Omental fat pad (tissue), 4 donors: ENCODE measurements at places on chromosomes 16 and 17. TPM values are rescaled to one million over a fixed set of nuclear protein-coding genes. Genes with fewer than 3 reads are reported as not detected.

DNA sequence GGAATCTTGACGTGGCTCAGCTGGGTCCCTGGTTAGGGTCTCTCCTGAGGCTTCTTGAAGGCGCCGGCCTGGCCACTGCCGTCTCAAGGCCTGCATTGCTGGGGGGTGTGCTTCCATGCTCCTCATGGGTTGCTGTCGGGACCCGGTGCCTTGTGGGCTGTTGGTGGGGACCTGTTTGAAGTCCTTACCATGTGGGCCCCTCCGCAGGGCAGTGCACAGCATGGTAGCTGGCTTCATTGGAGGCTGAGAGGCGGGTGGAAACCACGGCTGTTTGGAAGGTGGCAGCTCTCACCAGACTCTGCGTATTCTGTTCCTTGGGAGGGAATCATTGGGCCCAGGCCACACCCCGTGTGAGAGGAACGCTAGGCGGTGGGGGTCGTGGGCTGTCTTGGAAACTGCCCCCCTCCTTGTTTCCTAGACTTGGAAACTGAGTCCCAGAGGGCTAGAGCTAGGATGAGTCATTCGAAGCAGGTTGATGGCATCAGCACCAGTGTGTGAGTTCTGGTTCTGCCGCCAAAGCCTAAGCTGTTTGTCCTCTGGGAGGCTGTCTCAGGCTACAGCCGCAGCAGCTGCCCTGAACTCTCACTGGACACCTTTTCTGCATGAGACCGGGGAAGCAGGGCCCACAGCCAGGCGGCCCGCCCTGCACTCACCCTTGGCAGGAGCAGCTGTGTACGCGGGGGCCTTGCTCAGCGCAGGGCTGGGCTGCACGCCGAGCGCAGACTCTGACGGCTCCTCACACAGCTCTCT, 35.2 kb downstream of the ZNF750 start:
- no peak for DNase-seq

DNA sequence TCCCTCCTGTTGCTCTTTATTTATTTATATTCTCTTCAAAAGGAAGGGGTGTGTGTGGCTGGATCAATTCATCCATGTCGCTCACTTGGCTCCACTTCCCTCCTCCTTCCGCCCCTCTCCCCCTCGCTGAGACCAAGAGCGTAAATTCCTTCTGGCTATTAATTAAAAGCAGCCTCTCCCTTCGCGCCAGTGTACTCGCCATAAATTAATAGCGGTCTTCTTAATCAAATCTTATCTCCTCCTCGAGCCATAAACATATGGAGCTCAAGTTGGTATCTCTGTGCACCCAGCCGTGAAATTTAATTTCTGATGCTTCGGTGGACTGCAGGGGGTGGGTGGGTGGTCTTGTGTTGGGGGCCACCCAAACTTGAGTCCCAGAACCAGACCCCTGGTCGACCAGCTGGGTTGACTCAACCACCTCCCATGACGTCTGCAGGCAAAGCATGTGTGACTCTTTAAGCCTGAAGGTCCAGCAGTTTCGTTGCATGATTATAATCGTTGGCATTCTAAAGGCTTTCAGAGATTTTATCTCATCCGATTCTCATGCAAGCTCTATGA, 57.9 kb downstream of the SDK2 start:
- DNase-seq: no peak

DNA sequence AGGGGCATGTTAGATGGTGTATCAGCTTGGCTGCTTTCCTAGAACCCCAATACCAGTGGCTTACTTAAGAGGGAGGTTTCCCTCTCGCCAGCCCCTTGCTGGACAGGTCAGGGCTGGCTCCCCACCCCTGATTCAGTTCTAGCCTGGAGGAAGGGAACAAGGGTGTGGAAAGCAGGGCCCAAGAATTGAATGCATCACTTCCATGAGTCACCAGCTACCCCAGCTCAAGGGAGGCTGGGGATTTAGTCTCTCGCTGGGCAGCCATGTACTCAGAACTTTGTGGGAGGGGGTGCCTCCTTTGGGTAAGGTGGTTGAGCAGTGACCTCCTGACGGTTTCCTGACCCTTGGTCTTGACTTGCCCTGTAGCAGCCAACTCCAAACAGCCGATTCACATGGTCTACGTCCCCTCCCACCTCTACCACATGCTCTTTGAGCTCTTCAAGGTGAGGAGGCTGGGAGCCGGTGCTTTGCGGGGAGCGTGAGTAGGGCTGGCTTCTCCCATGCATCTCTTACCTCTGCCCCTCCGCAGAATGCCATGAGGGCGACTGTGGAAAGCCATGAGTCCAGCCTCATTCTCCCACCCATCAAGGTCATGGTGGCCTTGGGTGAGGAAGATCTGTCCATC, 12.8 kb downstream of the PDK2 start:
- no peak for DNase-seq

CHST6 gene
- total RNA-seq: 0.06 TPM

GRCh38 chr17:77424585-77425344, 284.0 kb downstream of the SEC14L1 start:
- DNase-seq: peak; percentile 69

DNA sequence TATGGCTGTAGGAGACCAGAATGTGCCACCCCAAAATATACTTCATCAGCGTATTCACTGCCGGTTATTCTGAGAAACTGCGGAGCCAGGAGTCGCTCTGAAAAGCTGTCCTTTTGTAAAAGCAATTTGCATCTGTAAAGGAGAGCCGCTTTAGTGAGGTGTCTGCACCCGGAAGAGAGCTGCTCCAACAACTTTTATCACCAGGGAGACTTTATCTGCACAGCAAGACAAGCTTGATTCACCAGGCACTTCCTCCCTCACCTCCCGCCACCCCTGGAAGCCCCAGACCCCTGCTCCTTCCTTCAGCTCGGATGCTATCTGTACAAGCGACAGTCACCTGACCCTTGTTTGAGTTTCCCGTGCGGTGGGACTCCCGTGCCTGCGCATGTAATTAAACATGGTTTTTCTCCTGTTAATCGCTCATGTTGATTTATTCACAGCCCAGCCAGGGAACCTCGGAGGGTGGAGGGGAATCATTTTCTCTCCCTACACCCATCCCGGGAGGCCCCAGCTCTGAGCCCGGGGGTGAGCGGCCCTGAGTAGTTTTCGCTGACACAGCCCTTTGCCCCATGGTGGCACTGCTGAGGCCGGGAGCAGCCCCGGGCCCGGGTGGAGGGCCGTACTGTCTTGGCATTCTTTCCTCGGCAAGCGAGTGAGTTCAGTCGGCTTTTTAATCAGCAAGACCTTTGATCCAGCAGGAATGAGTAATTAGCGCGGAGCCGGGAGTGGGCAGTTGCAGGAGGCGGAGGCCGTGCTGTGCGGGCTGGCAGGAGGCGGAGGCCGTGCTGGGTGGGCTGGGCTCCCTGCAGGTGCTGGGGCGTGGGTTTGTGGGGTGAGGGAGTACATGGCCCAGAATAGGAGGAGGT, 222.7 kb upstream of the CIBAR2 start:
- DNase-seq: no peak

DNA sequence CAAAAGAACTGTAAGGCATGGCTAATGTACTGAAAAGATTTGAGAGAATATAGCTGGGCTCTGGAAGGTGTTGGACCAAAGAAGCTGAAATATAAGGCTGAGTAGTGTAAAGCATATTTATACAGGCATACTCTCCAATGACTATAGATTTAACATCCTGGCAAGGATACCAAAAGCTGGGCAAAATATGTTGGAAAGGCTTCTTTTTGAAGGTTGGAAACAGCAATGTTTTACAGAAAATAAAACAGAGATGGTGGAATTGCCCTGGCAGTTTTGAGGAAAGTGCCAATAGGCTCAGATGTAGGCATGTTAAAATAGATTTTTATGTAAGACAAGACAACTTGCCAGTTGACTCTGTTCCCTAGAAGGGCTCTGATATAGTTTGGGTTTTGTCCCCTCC, 184.1 kb upstream of the SHISA6 start:
- no peak for DNase-seq

KRT31 gene
- not detected for total RNA-seq

- no peak for DNase-seq
Measured at GRCh38 chr16:81657781-81658180, 121.3 kb upstream of the PLCG2 start.

DNA sequence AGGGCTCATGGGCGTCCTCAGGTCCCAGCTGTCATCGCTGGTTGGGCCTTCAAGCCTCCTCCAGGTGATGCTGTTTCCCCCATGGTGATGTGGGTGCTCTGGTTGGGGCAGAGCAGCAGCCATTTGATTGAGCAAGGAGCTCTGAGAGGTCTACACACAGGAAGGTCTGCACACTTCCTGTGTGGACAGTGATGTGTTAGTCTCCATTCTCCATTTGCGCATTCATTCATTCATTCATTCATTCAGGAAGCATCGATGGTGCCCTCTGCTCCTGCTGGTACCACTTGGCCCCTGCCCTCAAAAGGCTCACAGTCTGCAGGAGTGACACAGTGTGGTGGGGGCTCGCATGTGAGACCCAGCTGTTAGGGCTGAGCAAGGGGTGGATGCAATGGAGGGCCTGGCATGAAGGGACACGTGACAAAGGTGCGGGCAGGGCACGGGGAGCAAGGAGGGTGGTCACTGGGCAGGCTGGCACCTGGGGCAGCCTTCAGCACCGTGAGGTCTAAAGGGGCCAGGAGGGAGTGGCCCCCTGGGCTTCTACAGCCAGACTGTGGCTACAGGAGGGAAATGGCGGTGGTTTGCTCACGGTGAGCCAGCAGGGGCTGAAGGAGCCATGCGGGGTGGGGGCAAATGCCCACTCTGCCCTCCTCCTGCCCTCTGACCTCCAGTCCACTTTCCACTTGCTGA, 1.5 kb downstream of the ADGRG3 start:
- DNase-seq: no peak

APPBP2 gene
- 29.5 TPM for total RNA-seq

DNA sequence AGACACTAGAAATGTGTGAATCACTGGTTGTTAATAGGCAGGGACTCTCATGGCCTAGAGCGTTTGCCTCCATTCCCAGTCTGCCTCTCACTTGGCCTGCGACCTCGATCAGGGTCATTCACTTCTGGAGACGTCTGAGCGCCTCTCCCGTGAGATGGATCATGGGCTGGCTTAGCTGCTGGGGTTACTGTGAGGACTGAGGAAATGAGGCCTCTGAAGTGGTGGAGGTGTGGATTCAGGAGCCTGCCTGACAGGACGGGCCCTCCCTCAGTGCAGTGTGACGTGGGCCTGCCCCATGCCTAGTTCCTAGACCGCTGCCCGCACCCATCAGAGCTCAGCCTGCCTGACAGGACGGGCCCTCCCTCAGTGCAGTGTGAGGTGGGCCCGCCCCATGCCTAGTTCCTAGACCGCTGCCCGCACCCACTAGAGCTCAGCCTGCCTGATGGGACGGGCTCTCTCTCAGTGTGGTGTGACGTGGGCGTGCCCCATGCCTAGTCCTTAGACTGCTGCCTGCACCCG, 61.9 kb downstream of the BANP start:
- DNase-seq: no peak

SMIM22 gene
- total RNA-seq: not detected

C1QTNF8 gene
- not detected for total RNA-seq

DNA sequence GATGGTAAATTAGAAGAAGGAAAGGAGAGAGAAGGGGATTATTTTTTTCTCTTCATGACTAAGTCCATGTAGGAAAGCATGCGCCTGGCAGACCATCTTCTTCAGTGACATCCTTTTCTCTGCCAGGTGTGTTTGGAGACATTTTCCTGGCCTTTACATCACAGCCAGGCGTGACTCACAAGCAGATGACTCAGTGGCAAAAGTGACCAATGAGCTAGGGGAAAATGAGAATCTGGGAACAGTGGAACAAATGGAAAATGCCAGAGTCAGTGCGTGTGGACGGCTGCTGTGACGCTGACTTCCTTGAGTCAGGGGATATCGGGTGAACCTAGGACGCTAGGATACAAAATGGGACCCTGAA, 9.4 kb downstream of the KIAA0513 start:
- peak; percentile 44 for DNase-seq

GRCh38 chr17:57988301-57989250, 522 bp upstream of the VEZF1 start:
- no peak for DNase-seq

GRCh38 chr16:78915811-78916345, 684.7 kb downstream of the MAF start:
- no peak for DNase-seq

DNA sequence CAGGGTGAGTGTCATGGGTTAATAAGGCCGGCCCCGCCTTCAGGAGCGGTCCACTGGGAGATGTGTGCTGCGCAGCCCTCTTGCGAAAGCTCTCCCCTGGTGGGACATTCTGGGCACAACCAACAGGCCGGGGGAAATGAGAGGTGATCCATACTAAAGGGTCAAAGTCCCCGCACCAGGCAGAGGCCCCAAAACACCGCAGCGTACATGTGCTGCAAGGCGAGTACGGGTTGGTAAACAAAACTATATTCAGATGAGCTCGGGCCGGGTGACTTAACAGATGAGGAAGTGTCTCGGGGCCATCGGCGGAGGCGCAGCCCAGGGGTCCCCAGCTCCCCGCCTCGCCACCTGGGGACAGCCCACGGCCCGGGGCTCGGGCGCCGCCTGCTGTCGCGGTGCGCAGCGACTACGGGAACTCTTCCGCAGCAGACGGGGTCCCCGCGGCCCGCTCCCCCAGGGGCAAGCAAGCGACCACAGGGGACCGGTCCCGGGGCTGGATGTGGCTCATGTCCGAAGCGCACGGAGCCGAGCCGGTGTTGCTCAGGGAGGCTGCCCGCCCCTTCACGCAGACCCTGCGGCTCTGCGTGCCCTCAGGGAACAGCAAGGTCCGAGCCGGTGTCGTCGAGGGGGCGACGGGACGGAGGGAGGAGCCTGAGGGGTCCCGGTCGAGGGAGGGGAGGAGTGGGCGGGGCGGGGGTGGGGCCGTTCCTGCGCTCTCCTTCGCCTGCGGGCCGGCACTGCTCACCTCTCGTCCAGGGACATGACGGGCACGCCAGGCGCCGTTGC, at the start of gene RAB37:
RAB37 (plus strand) TSS at position 744 of the 786 bp plus-strand sequence; CDS start at position 761, 17 bp downstream.
- no peak for DNase-seq

GRCh38 chr17:76672270-76672851, 28.8 kb upstream of the ST6GALNAC1 start:
- no peak for DNase-seq

NECAB2 gene
- not detected for total RNA-seq

HES7 gene
- total RNA-seq: not detected

- DNase-seq: no peak
Measured at GRCh38 chr16:11627822-11628457, 40.3 kb upstream of the SNN start.

DNA sequence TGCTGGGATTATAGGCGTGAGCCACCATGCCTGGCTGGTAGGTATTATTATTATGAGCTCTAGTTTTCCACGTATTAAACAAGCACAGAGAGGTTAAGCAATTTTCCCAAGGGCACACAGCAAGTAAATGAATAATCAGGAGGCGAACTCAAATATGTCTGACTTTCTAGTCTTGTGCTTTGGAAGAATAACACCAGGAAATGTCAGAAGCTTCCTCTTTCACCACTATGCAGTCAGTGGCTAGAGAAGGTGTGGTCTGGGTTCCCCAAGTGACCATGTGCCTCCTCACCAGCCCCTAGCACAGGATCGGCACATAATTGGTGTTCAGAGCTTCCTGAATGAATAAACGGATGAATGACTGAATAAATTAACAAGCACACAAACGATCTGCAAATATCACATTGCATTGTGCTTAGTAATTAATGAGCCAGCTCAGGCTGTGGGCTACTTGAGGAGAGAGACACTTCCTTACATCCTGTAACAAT, 21.6 kb upstream of the SCNN1B start:
- DNase-seq: no peak

- DNase-seq: no peak
Measured at GRCh38 chr16:57725151-57725550, 10.4 kb upstream of the KATNB1 start.

IRX5 gene
- not detected for total RNA-seq
